Stimulated activated CD4-positive, alpha-beta T cell treated with anti-CD3 and anti-CD28 coated beads, Interleukin-15, amount 100 ng/mL, for 1 hour (primary cell): ENCODE measurements at places on chromosomes 2 and 18.

DNA sequence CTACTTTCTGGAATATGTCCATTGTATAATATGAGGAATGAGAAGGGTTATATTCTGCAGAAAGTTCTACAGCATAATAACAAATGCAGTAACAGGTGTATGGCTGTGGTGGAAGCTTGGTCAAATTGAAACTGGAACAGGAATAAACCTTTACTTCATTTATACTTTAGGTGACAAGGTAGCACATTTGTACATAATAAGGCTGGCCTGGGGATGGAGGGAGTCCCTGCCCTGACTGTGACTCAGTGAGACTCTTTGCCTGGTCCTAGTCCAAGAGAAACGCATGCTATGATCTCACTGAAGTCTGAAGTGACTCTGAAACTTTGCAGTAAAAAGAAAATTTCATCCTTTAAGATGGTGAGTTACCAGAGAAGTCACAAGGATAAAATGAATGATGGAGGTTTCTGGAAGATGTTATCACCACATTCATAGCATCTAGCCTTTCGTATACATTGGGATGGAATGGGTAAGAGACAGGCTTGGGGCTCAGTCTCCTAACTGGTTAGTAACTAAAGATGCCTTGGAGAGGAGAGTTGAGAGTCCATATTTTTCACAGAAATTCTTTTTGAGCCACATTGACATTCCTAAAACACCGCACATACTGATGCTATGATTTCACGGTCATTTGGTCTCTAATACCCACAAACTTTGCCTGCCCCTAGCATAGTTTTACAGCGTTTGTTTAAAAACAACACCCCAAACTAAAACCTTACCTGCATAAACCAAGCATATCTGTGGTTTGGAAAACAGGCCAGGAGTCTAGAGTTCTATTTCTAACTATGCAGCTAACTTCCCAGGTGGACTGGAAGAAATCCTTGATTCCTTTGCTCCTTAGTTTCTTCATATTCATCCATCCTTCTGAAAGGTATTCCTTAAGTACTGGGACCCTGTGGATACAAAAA is 42.4 kb upstream of the NABP1 start:
- no peak for DNase-seq

DNA sequence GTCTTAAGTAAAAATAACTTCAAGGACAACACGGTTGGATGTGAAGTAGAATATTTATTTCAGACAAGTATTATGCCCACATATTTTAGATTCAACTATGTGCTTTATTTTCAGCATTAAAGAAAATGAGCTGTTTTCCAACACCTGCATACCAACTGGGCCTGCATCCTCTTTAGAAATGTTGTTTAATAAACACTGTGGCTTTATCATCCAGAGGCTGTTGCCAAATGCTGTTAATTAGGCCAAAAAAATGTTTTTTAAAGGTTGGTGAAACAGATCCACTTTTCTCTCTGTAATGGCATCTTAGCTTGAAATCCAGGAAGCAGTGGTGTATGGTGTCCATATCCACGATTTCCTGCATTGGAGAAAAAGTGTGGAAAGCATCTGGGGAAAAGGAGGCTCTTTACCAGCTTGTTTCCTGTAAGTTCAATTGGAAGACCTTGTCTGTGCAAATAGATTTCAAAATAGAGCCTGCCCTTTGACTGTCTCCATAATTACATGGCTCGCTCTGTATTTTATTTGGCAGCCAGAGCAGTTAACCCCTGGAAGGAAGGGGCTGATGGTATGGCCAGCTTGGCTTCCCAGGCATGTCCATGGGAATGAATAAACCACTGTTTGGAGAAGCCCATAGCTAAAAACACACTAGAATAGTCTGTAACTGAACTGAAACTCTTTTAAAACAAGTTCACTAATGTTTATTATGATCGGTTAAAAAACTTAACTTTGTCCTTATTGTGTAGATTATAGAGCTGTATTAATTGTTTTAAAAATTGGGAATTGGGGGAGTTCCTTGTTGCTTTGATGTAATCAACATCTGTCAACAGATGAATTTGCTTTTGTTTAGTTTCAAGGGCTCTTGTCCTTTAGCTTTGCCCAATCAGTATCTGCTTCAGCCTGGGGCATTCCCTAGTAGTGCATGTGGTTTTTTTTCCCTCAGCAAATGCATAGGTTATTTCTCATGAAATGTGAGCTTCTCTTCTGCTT is 33.0 kb upstream of the DLX1 start:
- DNase-seq: no peak

DNA sequence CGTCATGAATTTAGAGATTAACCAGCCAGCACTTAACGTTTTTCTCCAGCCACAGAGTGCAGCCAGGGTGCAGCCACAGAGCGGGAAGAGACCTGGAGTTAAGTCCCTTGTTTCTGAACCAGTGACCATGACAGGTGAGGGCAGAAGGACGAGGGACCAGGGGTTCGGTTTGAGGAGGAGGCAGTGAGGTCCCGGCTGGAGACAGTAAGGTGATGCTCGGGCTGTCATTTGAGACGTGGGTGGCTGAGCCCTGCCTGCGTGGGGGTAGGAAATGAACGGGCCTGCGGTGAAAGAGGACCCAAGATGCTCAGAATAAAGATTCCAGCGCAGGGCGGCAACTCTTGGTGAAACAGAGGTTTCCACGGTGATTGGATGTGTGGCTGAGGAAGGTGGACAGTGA is 205.9 kb downstream of the SNTG2 start:
- no peak for DNase-seq

- no peak for DNase-seq
These were observed 1050.7 kb upstream of the CELF4 start for GRCh38 chr18:38616306-38616705.

- no peak for DNase-seq
These were observed 335.7 kb downstream of the GRB14 start for GRCh38 chr2:164285576-164285975.

DNA sequence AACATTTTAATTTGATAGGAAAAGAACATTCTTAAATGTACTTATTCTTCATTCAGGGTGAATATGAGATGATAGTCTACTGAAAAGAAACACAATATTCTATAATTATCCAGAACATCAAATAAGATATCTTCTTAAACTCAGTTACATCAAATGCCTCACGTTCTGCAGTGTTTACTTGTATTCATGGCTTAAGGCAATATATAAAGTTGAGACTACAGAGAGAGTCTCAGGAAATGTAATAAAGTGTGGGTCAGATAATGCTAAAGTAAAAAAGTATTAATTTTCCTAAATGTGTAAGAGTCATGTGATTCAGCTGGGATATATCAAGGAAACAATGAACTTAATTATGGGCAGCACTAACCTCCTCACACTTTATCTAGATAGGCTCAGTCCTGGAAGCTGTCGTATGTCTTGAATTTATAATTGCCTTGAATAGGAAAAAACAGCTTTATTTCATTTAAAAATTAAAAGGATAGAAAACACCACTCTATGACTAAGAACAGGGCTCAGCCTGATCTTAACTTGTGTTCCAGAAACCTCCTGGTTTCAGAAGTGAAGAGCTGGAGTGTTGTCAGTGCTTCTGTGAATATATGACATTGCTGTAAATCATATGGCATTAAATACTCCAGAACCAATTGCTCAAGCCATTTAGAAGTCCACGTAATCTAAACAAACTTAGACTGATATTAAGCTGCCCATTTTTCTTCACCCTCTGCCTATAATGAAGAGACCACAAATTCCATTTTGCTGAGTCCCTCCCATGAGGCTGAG is 240.2 kb downstream of the FSIP2 start:
- DNase-seq: no peak

GRCh38 chr2:218644721-218645120 is 14.7 kb downstream of the ZNF142 start:
- no peak for DNase-seq

GRCh38 chr18:75031717-75032317 is 177.1 kb downstream of the PTGR3 start:
- DNase-seq: no peak

DNA sequence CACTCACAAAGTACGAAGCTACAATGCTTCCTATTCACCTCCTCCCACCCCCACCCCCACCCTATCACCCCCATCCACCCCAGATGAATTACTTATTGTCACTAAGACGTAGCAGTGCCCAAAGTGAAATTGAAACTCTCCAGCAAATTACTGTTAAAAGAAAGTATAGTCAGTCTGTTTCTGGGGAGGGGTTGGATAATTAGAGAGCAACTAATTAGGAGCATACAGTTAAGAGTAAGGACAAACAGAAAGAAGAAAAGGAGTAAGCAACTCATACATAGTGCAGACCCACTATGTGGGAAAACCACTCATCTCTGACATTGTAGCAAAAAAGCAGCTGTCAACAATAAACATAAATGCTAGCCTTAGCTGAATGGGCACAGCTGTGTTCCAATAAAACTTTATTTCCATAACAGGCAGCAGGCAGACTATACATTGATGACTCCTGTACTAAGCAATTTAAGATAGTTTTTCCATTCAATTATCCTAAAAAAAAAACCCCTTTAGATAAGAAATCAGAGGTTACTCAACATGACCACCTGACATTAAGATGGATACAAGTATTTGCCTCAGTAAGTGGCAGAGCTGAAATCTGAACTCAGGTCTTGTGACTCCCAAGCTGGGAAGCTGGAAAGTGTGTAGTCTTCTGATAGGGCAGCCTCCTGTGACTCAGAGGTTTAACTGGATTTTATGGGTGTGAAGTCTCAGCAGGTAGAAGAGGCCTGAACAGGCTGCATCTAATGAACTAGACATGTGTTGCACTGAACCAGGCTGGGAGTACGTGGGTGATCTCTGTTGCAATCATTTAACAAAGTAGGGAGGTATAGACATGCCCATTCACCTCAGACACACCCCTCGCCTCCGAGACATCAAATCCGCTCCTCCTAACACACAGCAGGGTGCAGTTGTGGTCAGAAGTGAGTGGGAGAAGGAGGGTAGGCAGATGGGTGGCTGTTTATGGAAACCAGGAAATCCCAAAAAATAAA is 171.8 kb upstream of the KLF7 start:
- DNase-seq: no peak

DNA sequence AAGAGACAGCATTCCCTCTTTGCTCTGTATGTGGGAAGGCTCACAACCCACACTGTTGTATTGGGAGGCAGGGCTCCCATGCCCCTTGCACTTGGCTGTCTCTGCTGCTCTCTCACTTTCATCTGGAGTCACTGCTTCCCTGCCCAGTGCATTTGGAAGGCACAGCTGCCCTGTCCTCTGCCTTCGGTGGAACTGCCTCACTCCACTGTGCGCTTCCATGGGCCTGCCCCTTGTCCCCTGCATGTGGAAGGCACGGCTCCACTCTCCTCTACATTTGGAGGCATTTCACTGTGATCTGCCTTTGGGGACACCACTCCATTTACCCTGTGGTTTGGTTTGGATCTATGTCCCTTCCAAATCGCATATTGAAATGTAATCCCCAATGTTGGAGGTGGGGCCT is 9.1 kb upstream of the PROM2 start:
- DNase-seq: no peak

DNA sequence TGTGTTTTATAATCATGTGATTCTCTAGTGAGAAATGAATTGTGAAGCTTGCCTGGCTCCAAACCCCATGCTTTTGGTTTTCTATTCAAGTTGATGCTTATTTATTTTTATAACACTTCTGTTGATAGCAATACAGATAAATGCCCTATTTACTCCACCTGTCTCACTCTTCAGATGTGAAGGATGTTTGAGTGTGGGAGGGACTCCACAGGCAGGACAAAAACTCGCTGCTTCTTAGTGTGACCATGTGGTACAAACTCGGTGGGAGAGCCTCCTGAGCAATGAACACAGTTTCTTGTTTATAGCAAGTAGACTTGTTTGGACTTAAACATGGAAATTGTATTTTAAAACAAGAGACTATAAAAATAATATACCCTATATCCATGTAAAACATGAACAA is 219.7 kb downstream of the GULP1 start:
- no peak for DNase-seq

DNA sequence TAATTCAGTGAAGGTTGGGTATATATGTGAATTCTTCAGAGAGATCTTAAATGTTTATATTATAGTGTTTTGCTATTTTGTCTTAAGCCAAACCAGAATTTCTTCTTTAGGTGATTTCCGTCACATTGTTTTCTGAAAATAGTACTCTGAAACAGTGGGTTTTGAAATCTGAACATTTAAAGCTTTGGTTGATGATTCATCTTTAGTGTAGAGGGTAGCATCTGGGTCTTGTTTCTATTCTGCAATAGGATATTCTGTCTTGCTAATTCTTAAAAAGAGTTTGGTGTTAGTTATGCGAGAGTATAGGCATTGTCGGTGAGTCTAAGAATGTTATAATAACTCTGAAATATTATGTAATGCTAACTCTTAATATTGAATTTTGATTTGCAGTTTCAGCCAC is 69.6 kb upstream of the FAM237A start:
- DNase-seq: no peak

DNA sequence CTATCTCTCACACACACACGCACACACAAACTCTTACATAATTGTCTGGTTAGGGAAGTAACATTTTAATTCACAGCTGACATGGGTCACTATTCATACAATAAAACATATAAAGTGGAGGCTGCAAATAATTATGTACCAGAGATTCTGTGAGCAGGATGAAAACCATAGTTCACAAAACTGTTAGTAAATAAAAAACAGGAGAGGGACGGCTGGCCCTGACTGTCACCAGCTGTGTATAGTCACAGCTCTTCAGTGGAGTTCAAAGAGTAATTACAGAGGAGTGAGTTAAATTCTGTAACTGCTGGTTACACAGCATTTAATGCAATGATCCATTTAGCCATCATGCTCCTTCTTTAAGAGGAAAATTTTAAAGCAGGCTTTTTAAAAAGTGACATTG is 76.9 kb downstream of the NRXN1 start:
- DNase-seq: no peak

GRCh38 chr2:150309311-150310080 is 178.0 kb downstream of the RND3 start:
- no peak for DNase-seq
